ENCODE measurements at places on chromosomes 13 and 19.

- peak; percentile 48 for DNase-seq
Observed at GRCh38 chr19:18865973-18866799, 29.8 kb downstream of the CERS1 start.

DNA sequence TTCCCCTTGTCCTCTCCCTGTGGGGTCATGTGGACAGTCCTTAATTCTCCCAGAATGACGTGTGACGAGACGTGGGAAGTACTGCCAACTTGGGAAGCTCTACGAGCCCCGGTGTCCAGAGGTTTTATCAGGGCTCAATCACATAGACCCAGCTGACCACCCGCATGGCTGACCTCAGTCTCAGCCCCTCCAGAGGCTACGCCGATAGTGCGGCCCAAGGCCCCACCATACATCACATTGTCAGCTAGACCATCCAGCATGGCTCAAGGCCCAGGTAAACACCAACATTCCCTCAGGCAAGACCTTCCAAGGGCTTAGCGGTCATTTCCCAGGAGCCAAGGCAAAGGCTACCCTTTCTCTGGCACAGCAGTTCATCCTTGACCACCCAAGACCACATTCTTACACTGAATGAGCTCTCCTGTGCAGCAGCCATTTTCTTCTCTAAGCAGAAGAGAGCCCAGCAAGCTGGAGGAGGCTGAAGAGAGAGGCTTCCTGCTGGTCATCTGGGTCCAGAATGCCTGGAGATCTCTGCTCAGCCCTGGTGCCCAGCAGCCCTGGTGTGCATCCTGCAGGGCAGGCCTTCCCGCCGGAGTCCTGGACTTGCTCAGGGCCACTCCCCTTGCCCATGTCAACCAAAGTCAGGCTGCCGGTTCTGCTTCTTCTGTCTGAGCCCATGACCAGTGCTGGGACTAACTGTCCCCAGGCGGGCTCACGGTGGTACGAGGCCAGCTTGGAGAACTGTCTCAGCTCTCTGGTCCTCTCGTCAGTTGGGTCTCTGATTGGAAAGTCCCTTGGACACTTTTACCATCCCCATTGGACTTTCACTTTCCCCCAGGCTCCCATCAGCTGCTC lies 7.9 kb upstream of the F10 start:
- no peak for DNase-seq

- DNase-seq: no peak
Observed at GRCh38 chr19:13865571-13866462, 11.1 kb upstream of the NANOS3 start.

- DNase-seq: no peak
Observed at GRCh38 chr19:6374161-6374709, 1.5 kb downstream of the PSPN start.

- DNase-seq: no peak
Observed at GRCh38 chr13:44906713-44907112, 82.6 kb downstream of the NUFIP1 start.

GRCh38 chr13:100269837-100270236 lies 180.9 kb downstream of the PCCA start:
- DNase-seq: no peak
